ENCODE measurements at places on chromosomes 6 and 20. TPM values are rescaled to one million over a fixed set of nuclear protein-coding genes. Genes with fewer than 3 reads are reported as not detected.

- DNase-seq = peak; percentile 23
Measured at GRCh38 chr6:145502416-145502815, 232.9 kb downstream of the EPM2A start.

- no peak for DNase-seq
Measured at GRCh38 chr6:37259191-37259590, 1.2 kb upstream of the TMEM217 start.

- no peak for DNase-seq
Measured at GRCh38 chr20:61454053-61454452, 202.0 kb downstream of the CDH4 start.

GRCh38 chr6:113170454-113170853 is 686.7 kb upstream of the MARCKS start:
- no peak for DNase-seq

- no peak for DNase-seq
Measured at GRCh38 chr6:105893741-105894140, 192.4 kb upstream of the PRDM1 start.

DNA sequence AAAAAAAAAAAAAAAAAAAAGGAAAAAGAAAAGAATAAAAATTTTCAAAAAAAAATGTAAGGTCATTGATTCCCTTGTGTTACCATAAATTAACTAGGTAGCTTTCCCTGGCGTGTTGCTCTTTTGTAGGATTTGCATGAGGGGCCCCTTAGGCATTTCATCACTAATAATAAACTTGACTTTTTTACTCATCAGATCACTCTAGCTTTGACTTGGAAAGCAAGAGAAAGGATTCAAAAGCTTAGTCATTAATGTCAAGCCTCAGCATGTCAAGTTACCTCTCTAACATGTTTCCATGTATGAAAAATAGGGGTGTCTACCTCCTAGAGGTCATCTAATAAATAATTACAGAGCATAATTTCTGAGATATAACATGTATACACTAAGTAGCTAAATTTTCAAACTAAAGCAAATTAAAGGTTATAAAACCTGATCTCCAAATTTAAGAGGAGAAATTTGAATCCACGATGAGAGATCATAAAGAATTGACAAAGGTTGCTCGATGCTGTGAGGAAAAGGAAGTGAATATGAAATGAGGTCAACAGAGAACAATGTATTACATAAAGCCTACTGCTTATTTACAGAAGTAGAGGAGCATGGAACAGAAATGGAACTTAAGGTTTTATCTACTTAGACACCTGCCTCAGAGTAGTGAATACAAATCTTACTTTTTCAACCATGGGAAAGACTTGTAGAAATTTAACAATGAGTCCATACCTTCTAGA is 86.8 kb downstream of the ARHGAP18 start:
- no peak for DNase-seq

SLPI gene
- 9.1 TPM for total RNA-seq

All from HT-29 (cell line).